ENCODE measurements at places on chromosomes 7 and 10.

GRCh38 chr10:117165538-117166417 is 27.7 kb upstream of the VAX1 start:
- peaks cover 56% of the 10 kb centered on the region for H3K4me1 ChIP-seq
- no peak overlapping the region for H3K4me3 ChIP-seq
- no peak overlapping the region for H3K27ac ChIP-seq
- peak; percentile 40 for DNase-seq
- no peaks in the 10 kb centered on the region for H3K36me3 ChIP-seq

DNA sequence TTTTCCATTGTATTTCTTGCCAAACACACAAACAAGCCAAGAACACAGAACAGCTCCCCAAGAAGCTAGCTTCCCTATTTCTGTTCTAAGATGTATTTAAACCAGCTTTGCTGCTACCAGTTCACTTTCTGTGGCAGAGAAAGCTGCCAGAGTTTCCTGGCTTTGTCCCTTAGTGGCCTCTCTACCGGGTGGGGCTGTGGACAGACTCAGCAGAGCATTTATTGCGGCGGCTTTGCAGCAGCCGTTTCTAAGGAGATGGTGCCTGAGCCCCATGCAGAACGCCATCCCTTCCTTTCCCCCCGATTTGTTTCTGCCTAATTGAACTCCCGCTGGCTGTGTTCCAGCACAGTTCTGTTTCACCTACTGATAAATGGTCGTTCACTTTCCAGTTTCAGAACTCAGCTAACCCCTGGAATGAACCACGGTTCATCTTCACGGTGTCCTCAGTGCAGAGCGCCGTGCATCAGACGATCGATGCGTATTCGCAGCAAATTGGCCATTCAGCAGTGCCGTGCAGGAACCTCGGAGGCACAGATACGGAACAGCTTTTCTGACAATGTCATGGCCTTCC is 33.8 kb upstream of the SFMBT2 start:
- no peaks in the 10 kb centered on the region for H3K36me3 ChIP-seq
- H3K27me3 ChIP-seq: no peaks in the 10 kb centered on the region
- DNase-seq: no peak
- no peak overlapping the region for H3K27ac ChIP-seq

DNA sequence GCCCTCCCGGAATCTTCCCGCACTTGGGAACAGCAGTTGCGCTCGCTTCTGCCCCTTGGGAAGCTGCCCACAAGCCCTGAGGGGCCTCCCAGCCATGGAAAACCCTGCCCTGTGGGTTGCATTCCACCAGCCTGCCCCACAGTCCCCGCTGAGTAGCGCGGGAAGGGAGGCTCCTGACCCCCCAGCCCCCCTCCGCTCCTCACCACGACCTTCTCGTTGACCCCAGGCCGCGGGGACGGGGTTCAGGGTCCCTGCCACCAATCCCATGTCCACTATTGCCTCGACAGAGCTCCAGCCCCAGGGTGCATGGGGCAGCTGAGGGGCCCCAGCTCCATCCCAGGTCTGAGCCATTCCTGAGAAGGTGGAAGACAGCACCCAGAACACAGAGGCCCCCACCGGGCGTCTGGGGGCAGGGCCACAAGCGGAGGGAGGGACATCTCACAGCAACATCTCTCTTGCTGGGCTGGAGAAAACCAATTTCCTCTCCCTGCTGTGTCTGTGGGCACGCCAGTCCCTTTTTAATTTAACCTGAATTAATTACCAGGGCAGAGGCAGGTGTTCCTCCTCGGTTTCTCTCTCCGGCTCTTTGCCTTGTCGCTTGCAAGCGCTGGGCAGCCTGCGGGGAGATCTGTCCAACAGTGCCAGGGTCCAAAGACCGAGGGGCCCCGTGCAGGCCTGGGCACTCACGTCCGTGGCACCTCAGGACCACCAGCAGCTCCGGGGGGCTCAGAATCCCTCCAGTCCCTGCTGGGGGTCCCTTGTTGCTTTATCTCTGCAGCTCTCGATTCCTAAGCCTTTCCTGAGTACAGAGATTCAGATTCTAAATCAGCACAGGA is 57.9 kb downstream of the FOXL3 start:
- H3K4me3 ChIP-seq: no peak overlapping the region
- no peak overlapping the region for H3K27ac ChIP-seq
- peaks cover 8% of the 10 kb centered on the region for H3K4me1 ChIP-seq
- no peaks in the 10 kb centered on the region for H3K27me3 ChIP-seq
- peak; percentile 57 for DNase-seq

DNA sequence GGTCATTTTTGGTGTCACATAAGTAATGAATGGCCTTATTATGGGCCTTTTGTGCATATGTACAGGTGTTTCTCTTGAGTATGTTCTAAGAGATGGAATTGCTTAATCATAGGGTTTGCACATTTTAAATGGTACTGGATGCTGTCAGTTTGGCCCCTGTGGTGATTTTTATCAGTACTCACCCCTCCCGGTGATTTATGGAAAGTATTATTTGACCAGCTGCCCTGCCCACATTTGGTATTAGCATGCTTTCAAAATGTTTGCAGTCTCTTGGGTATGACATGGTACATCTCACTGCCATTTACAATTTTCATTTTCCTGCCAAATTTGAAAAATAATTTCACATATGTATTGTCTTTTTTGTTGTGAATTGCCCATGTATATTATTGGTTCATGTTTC is 427.7 kb downstream of the LRMDA start:
- no peak overlapping the region for H3K4me3 ChIP-seq
- no peaks in the 10 kb centered on the region for H3K4me1 ChIP-seq
- no peaks in the 10 kb centered on the region for H3K27me3 ChIP-seq
- no peak overlapping the region for H3K27ac ChIP-seq

DNA sequence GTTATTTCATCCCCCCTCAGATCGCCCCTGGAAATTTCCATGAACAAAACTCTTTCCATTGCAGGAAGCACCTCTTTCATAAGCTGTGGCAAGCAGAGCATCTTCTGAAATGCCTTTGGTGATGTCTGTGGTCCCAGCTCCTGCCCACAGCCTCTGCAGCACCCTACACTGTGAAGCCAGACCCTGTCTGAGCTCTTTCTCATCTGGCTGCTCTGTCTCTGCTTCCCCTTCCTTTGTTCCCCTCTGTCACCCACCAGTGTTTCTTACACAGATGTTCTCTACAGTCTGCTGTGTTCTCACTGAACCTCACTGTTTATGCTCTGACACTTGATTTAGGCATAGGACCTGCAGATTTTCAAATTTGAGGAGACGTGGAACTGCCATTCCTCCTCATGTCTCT is 1.9 kb upstream of the TAS2R39 start:
- H3K4me3 ChIP-seq: no peak overlapping the region
- H3K36me3 ChIP-seq: no peaks in the 10 kb centered on the region
- no peak overlapping the region for H3K27ac ChIP-seq
- H3K4me1 ChIP-seq: no peaks in the 10 kb centered on the region

Measured in upper lobe of left lung (tissue), 6 donors.